ENCODE measurements at places on chromosomes 13 and 19.

- no peak for DNase-seq
These were observed 51.3 kb upstream of the CYSLTR2 start for GRCh38 chr13:48602296-48603016.

- DNase-seq = no peak
These were observed 40.0 kb downstream of the MYO16 start for GRCh38 chr13:108669381-108669780.

DNA sequence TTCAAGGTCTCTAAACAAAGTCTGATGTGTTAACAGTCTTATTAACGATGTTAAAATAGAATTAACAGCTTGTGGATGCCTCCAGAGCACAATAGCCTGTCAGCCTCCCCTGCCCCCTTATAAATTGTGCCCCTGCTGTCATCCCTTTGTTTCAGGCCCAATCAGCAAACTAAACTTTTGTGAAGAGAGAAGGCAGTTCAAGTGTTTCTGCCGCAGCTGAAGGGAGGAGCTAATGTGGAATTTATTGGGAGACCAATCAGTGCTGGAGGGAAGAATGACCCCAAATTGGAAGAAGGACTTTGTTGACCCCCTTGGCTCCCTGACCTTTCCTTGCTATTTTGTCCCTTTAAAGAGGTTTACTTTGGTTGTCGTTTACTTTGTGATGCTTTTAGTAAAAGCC is 160.5 kb downstream of the TM9SF2 start:
- DNase-seq = no peak

DNA sequence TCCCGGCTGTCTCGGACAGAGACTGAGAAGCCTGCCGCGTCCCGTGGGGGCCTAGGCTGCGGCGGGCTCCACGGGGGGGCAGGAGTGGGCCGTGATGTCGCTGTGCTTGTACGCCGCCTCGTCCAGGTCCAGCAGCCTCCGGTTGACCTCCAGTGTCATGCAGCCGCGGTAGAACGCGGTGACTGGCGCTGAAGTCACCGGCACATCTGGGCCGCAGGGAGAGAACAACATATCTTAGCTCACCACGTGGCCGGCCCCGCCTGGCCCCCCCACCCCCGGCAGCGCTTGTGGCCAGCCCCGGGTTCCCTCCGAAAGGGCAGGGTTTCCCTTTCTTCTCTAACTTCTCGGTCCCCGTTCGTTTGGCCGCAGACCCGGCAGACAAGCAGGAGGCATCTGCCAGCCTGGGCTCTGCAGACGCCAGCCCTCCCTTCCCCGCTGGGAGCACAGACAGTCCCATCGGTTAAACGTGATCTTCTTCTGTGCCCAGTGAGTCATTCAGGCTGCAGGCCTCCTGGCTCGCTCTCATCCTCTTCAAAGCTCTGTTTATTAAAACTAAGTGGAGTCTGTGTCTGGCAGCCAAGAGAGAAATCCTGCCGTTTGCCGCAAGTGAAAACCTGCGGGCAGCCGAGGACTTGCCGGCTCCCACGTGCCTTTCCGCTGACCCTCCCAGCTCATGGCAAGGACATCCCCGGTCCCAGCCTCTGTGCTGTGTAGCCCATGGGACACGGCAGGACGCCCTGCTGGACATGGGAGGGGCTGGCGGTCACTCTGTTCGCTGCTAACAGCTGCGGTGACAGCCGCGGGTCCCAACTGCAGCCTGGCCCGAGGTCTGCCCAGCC is 42.8 kb downstream of the GAS6 start:
- DNase-seq = no peak

DNA sequence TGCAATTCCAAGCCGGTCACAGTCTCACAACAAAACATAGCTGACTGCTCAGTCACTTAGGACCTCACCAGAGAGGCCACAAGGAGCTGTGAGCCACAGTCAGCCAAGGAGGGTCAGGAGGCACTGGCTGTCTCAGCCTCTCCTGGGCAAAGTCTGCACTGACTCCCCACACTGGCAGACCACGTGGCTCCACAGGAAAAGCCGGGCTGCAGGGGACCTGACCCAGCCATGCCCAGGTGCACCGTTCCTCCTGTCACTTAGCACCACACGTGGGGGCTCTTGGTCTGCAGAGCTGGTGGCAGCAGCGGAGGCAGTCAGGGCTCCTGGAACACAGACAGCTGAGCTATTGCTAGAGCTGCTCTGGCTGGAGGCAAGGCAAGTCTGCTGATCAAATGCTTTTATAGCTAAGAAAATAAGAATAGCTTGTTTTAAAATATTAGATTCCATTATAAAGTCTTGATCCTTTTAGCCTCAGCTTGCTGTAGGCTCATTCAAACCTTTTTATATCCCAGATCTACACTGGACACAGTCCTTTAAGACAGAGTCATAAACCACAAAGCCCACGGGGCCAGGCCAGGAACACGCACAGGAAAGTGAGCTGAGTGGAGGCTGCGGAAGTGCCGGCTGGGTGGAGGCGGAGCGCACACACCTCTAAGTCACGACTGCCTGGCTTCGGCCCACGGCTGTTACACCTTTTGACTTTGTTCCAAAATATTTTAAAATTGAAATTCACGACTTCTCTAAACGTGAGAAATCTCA is 744.1 kb downstream of the UQCRFS1 start:
- no peak for DNase-seq

DNA sequence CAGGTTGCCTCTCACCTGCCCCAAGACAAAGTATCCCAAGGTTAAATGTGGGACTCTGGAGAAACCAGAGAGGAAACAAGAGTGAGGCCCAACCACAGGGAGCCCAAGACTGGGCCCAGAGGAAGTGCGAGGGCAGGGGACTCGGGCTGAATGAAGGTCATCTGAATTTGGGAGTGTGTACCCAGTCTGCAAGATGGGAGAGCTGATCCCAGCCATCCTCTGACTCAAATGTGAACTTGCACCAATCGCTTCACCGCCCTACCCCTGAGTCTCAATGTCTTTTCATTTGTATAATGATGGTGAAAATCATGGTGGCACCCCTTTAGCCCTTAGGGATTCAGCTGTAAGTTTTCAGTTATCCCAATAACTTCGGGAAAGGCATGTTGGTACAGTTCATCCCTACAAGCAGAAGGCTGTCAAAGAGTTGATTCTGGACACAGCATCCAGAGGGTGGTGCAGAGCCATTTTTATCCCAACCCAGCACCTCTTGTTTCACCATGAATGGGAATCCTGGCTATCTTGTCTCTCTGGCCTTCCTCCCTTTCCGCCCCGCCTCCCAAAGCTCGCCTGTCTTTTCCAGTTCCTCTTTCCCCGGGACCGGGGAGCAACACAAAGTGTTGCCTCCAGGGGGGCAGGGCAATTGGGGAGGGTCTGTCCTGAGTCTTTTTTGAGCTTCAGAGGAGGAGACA is 123.4 kb downstream of the NUFIP1 start:
- DNase-seq = no peak

GRCh38 chr13:76994281-76994680 is 2.4 kb downstream of the CLN5 start:
- no peak for DNase-seq

DNA sequence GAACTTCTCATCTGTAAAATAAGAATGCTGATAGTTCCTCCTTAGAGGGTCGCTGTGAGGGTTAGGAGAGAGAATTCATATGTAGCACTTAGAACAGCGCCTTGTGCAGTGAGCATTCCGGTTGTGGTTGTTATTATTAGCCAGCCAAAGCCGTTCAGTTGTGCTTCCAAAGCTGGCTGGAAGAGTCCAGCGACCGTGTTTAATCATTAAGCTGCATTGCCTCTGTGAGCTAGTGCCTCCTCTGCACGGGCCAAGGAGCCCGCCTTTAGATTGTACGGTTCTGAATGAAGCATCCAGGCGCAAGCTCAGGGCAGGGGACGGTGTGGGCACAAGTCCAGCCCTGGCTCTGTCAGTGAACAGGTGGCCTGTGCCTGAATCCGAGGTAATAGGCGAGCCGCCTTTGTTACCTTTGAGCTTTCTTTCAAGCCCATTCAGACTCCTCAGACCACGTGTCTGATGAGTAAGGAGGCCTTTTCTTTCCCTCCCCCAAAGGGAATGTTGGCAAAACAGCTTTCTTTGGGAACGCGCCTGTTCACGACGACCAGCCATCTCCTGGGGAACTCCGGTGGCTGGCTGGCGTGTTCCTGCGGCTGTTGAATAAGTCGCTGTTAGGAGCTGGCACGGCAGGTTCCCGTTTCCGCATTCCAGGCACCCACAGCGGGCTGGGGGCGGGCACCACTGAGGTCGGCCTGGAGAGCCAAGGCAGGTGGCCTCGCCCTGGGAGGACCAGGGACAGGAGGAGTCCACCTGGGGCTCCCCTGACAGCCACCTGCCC is 25.1 kb downstream of the SIPA1L3 start:
- DNase-seq = peak; percentile 84

DNA sequence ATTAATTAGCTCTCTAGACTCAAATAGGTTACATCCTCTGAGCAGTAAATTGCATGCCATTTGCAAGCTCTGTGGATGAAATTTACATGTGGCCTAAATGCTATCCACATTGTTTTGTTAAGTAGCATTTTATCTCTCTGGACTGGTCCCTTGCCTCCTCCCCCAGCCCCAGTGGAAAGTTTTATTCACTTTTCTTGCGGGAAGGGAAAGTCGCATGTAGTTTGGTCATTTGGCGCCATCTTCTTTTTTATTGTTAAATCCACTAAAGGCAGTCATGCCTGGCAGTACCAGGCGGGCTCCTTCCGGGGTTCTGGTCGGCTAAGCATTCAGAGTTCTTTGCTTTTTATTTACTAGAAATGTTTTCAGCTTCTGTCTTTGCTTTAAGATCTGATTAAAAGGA is 188.7 kb downstream of the TM9SF2 start:
- no peak for DNase-seq

GRCh38 chr19:50723735-50724521 is 764 bp downstream of the CLEC11A start:
- DNase-seq = no peak

DNA sequence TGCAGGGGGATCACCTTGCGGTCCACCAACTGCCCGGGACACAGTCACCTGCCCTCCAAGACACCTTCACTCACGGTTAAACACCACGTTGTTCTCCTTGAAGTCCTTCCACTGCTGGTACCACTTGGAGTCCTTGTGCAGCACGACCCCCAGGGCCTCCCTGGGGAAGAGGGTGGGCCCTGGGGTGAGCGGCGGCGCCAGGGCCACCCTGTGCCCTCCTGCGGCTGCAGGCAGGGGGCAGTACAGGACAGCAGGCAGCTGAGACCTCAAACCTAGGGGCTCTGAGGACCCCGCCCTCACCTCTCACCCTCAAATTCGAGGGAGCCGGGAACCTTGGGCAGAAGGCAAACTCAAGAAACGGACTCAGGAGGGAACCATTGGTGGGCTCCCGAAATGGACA is 7.5 kb upstream of the CTXN1 start:
- DNase-seq = no peak

DNA sequence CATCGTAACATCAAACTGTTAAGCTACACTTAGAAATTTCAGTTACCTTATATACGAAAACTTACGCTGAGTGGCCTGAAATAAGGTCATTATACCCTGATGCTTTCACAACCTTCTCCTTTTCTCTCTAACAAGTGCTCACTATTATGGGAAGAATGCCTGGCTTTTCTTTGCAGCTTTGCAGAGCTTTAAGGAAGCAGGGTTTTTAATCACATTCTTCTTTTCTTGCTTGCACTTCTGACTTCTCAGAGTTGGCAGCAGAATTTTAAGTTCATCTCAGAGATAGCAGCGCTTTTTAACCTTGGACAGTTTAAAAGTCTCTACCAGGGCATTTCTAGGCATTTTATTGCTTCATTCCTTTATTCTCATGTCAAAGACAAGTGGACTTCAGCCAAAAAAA is 285.1 kb downstream of the SPRY2 start:
- no peak for DNase-seq

- DNase-seq = no peak
These were observed 7.7 kb downstream of the LMNB2 start for GRCh38 chr19:2449019-2449418.

DNA sequence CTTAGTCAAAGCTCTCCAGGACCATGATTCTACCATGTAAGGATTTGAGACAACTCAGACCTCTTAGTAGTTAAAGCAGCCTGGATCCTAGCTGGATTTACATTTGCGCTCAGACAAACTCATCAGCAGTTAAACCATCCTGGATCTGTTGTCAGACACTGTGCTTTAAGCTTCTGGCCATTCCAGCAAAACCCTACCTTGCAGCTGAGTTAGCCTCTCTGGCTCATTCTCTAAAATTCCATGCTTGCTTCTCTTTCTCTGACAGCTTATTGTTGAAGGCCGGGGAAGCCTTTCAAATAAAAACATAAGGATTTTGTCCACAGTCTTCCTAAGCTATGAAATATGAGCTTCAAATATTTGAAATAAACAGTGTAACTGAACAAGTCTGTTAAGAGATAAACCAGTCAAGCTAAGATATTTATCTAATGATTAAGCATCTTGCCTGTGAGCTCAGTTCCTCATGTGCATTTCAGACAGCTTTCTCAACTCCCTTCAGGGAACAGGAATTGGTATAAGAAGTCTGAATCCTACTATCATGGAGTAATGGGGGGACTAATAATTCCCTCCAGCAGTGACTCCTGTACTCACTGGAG is 89.3 kb downstream of the SLAIN1 start:
- DNase-seq = no peak

GRCh38 chr13:50690006-50690405 is 153.5 kb downstream of the DLEU7 start:
- no peak for DNase-seq

GRCh38 chr13:106734198-106734597 is 166.3 kb upstream of the ARGLU1 start:
- DNase-seq = no peak

- DNase-seq = no peak
These were observed 9.3 kb downstream of the MPND start for GRCh38 chr19:4352701-4353121.

GRCh38 chr13:107842562-107843180 is 372.7 kb downstream of the LIG4 start:
- DNase-seq = no peak

- DNase-seq = no peak
These were observed 241.3 kb downstream of the SLITRK6 start for GRCh38 chr13:85557691-85558467.

GRCh38 chr19:3224346-3225168 is at the start of gene CELF5:
Gene CELF5 (plus strand): TSS chr19:3224661. CDS start chr19:3224740, 79 bp downstream.
- DNase-seq = peak; percentile 75

DNA sequence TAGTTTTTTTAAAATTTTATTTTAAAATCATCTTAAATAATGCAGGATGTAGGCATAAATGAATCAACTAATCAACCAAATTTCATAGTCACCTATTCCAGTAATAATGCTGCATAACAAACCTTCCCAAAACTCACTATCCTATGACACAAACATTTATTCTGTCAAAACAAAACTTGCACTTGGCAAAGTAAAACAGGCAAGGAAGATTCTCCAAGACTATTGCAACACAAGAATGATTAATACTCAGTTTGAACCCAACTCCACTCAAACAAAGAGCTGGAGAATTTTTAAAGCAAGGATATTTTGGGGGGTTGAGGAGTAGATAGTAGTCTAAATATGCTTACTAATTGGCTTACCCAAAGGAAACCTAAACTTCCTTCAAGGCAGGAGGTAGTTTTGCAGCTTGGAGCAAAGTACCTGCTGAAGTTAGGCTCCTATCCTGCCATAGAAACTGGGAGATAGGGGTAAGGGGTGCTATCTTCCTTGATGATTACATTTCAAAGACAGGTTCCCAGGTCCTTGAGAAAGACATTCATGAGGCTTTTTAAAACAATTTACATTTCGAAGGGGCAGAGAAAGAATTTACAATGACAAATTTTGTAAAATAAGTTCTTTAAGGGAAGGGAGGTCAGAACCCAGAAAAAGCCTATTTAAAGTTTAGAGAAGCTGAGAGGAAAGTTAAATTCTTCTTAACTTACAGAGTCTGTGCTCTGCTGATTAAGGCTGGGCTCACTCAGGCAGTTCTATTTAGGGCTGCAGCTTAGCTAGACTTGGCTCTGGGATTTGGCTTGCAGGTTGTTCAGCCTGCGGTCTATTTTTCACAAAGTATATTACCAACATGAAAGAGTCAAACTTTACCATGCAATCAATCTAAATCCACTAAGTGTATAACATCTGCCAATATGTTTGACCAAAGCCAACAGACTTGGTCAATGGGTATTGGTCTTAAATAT is 549.0 kb downstream of the KCTD12 start:
- DNase-seq = no peak

Measured in 8988T (cell line).